Fibroblast of skin of abdomen (primary cell): ENCODE measurements at places on chromosomes 3 and 15.

DNA sequence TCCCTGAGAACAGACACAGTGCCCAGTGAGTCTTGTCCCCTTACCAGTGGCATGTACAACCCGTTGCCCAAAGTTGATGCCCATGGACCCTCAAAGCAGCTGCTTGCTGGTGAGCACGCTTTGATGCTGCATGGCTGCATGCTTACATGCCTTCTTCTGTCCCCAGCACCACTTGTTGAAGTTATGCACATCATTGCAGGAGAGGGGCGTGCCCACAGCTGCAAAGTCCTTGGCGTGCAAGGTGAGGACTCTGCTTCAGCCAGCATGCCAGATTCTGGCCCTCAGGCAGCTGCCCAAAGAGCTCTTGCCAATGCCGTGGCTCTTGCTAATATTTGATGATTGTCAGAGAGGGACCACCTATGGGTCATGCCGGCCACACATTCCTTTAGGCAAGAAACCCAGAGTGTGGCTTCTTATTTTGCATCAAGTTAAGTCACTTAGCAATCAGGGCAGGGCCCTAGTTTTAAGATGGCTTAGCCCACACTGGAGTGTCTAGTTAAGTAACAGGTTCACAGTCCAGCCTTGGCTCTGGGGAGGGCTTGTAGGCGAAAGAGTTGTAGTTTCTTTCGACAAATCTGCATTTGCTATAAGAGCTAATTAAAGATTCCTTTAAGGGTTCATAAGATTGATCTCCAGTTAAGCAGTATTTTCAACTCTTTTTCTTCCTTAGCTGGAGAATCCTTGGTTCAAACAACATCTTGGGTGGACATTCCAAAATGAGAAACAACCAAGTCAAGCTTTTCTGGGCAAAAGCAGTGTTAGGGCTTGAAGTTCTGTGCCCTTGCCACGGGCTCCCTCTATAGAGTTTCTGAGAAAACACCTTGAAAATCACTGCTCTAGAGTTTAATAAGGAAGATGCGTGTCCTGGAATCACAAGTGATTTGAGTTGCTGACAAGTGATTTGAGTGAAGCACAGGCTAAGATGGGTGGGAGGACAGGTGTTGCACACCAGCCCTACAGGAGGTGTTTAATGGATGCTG, 128.6 kb downstream of the SLCO3A1 start:
- DNase-seq: no peak

DNA sequence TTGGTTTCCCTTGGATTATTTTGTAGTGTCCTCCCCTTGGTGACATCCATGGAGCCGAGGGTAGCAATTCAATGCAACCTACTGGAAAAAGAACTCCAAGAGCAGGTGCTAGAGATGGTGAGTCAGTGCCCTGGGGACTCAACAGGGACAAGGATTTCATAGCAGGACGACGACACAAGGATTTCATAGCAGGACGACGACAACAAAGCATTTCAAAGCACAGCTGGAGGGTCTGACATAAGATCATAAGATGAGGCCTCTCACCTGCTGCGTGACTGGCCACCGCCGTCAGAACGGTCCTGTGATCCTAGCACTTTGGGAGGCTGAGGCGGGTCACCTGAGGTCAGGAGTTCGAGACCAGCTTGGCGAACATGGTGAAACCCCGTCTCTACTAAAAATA, 22.5 kb downstream of the NRROS start:
- DNase-seq: no peak

- DNase-seq: no peak
Measured at GRCh38 chr3:15649341-15649740, 47.8 kb downstream of the BTD start.

DNA sequence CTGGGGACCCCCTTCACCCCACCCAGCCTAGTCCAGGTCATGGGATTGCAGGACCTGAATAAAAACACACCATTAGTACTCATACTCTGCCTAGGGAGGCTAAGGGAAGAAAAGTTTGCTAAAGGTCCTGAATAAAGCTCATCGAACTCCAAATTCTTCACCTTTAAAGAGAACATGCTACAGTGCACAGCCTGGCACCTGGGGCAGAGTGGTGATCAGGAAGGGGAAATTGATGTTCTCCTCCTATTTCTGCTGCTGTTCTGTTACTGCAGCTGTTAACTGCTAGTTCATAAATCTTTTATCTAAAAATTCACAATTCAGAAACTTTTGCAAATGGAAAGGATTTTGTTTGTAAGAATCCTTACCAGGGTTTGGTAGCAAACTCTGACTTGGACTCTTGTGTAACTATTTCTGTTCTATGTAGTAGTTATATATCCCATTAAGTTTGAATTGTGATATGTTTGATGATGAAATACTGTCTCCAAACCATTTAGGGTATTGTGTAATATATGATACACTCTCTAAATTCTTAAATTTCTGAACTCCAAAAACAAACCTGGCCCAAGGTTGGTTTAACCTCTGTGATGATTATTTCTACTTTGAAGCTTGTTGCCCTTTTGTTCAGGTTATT, 27.9 kb downstream of the MCTP2 start:
- no peak for DNase-seq

DNA sequence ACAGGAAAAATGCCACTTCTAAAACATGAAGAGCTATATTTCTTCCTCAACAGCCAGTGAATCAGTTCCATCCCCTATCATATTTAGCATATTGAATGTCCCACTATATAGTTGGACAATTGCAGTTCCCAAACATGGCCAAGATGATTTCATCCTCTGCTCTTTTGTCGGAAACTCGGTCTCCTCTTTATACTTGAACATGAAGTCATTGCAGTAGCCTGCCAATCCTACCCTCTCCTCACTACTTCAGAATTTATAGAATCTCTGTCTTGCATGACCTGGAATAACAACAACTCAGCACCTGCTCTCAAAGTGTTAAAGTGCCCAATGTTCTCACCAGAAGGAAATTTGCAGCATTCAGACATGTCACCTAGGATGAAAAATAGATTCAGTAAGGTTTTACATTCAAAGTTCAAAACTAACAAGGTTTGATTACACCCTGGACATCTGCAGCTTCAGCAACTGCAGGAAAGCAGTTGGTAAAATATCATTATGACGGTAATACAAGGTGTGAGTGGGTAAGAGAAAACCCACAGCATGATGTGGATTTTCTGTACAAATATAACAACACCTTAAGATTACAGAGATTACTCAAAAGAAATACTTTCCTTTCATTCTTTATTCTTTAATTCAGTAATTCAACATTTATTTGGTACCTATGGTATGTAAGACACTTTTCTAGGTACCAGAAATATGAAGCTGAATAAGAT, 52.5 kb downstream of the TP63 start:
- DNase-seq: peak; percentile 46

GRCh38 chr3:123467046-123467445, 18.2 kb upstream of the ADCY5 start:
- no peak for DNase-seq

- DNase-seq: no peak
Measured at GRCh38 chr15:71252044-71252739, 136.9 kb downstream of the THSD4 start.
